Stimulated activated CD4-positive, alpha-beta T cell treated with anti-CD3 and anti-CD28 coated beads, TNF-alpha, amount 100 ng/mL, for 48 hours (primary cell): ENCODE measurements at places on chromosomes 13 and 19.

GRCh38 chr19:17743874-17744580, 7.2 kb upstream of the FCHO1 start:
- no peak for DNase-seq

DNA sequence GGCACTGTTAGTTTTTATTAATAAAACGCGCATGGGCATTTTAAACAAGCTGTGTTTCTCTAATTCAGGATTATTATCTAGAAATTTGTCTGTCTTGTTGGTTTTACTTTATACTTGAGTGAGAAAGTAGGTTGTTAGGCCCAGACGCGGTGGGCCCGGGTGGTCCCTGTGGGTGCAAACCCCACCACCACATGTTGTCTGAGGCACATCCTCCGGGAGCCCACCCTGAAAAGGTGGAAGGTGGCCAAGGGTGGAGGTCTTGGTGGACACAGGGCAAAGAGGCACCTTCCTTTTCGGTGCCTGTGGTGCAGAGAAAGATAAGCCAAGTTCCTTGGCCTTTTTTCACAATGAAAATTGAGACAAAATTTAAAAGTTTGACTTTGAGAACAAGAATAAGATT, 16.6 kb downstream of the ATP4B start:
- no peak for DNase-seq

- no peak for DNase-seq
Observed at GRCh38 chr13:94708031-94708859, 4.1 kb downstream of the SOX21 start.

DNA sequence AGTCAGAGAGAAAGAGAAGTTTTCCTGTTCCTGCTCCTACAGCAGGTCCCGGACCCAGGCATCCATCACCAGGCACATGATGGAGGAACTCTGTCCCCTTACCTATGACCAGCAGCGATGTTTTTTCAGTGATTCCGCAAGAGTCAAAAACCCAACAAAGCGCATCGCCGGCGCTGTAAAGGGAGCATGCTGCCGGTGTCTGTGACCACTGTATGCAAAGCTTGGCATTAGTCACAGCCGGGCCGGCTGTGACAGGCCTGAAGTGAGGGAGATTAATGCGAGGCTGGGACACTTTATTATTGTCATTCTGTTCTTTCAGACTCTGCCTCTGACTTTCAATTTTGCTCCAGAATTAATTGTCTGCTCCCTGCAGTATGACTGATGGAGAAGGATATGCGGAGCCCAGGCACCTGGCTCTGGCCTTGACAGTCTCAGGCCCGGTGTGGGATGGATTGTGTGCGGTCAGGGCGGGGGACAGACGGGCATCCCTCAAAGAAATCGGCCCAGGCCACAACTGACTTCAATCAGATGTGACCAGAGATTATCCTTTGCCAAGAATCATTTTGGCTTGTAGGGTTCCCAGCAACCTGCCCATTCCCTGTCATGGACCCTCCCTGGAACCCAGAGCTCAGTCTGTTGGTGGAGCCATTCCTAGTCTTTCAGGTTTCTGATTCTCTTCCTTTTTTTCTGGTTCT, 462.0 kb upstream of the ZNF507 start:
- no peak for DNase-seq

DNA sequence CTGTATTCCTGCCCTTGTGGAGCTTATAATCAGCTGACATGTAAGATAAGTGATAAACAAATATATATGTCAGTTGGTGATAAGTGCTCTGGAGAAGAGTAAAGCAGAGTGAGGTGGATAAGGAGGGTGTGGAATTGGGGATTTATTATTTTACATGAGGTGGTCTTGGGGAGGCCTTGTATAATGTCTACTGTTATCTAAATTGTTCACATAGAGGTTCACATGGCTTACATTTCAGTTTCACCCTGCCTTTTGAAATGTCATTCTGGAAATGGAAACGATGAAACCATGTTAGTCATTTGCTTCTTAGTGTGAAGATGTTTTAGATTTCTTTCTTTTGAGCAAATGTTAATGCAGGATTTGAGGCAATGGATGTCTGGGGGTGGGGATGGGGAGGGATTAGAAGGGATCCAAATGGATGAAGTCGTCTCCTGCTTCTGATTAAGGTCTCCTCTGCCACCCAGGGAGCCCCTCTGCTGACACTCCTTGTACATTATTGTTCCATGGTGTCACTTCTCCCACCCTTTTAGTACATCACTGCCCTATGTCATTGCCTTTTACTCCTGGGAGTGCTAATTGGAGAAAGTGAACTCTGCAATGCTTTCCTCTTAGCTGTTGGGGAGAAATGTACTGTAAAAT, 14.0 kb downstream of the B3GLCT start:
- no peak for DNase-seq

DNA sequence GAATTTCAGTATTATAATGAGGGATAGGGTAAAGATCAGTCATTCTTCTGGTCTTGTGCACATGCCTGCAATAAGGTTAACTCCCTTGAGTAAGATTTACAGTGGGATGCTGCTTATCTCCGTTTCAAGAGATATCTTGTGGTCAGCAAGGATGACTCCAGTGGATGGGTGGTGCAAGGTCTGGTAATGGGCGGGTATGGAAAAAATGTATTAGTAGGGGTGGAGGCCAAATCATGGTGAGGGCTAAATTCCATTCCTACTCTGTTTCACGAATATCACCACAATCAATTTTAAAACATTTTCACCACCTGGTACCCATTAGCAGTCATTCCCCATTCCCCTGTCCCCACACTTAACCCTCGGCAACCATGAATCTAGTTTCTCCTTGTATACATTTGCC, 40.6 kb downstream of the CCDC122 start:
- no peak for DNase-seq

- no peak for DNase-seq
Observed at GRCh38 chr19:16380943-16381755, 56.5 kb downstream of the KLF2 start.

- no peak for DNase-seq
Observed at GRCh38 chr19:5103812-5104410, 135.0 kb downstream of the KDM4B start.

- DNase-seq = no peak
Observed at GRCh38 chr19:2055931-2056836, 5.1 kb upstream of the MKNK2 start.

GRCh38 chr13:61768175-61768574, 352.5 kb upstream of the PCDH20 start:
- no peak for DNase-seq

DNA sequence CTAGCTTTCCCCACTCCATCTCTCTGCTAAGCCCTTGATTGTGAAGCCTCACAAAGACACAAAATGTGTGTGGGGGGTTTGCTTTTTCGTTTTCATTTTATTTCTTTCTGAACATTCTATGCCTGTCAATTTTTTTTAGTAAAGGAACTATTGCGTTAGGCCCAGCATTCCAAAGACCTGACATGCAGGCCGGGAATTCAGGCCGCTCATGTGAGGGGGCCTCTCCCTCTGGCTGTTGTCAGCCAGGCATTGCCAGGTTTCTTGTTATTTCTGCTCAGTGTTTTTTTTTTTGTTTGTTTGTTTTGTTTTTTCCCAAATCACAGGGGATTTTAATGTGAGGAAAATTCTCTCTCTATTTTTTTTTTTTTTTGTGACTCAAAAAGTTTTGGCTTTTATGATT, 10.3 kb upstream of the MEDAG start:
- no peak for DNase-seq
